ENCODE measurements at places on chromosomes 16 and 17.

GRCh38 chr17:40605306-40605705 is 40.0 kb upstream of the CCR7 start:
- no peak for DNase-seq

GRCh38 chr16:54290833-54291655 is 4.5 kb upstream of the IRX3 start:
- no peak for DNase-seq

DNA sequence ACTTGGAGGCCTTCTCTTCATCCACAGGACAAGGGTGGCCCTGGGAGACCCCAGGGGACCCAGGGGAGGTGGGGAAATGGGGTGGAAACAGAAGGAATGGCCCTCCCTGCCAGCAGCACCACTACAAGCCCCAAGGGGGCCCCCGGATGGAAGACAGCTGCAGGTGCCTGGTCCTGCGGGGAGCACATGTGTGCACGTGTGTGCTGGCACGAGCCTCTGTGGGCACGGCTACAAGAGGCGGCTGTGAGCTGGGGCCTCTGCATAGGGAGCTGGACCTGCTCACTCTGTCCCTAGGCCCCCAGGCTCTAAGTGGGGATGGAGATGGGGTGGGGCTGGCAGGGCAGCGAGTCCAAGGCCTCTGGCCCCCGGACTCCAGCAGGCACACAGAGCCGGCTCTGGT is 13.2 kb upstream of the AATK start:
- DNase-seq, result no peak

DNA sequence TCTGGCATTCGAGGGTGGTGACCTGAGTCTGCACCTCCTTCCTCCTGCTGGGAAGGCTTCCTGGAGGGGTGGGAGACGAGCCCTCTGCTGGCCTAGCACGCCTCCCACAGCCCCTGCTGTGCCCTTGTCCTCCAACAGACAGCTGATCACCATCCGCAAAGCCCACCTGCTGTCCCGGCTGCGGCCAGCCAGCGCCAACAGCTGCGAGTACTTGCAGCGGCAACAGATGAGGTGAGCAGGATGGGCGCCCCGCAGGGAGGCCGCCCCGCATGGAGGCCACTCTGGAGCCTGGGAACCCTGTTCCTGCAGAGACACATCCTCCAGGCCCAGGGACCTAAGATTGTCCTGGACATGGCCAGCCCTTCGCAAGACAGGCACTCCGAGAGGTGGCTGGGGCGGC is 21.6 kb downstream of the UBALD1 start:
- DNase-seq, result no peak

DNA sequence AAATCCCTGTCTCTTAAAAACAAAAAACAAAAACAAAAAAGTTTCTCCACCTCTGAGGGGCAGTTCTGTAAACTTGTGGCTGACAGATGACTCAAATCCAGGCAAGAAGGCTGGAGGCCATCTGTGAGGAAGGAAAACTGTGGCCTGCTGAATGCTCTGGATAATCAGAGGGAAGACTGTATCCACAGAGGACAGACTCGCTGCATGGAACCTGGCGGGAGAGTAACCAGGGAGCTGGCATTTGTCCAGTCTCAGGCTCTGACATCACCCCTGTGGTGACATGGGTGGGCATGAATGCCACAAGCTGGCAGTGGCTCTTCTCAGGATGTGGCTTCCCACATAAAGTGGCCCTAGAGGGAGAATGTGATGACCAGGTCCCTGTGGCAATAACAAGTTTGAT is 2.8 kb upstream of the KSR1 start:
- DNase-seq, result no peak

DNA sequence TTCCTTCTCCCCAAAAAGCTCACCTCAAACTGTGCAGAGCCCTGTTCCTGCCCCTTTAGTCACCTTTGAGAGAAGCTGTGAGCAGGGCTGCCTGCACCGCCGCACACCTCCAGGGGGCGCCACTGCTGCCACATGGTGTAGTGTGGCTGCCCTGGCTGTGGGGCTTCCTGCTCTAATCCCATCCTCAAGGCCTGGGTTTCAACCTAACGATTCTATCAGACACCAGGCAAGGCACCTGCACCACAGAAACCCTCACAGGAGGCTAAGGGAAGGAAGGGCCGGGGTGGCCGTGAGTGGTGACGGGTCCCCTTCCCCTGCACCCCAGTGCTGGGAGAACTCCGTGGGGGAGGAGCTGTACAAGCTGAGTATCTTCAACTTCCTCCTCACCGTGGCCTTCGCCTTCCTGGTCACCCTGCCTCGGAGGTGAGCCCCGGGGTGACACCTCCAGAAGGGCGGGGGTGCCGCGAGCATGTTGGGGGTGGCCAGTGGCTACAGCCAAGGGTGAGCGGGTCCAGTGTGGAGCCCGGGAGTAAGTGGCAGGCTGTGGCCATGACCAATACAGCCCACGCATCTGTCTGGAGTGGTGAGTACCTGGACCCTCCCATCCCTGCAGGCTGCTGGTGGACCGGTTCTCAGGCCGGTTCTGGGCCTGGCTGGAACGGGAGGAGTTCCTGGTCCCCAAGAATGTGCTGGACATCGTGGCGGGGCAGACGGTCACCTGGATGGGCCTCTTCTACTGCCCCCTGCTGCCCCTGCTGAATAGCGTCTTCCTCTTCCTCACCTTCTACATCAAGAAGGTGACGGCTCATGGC is 7.0 kb downstream of the TMC8 start:
- no peak for DNase-seq

GRCh38 chr17:39166437-39167335 is 725 bp upstream of the ARL5C start:
- DNase-seq, result no peak

DNA sequence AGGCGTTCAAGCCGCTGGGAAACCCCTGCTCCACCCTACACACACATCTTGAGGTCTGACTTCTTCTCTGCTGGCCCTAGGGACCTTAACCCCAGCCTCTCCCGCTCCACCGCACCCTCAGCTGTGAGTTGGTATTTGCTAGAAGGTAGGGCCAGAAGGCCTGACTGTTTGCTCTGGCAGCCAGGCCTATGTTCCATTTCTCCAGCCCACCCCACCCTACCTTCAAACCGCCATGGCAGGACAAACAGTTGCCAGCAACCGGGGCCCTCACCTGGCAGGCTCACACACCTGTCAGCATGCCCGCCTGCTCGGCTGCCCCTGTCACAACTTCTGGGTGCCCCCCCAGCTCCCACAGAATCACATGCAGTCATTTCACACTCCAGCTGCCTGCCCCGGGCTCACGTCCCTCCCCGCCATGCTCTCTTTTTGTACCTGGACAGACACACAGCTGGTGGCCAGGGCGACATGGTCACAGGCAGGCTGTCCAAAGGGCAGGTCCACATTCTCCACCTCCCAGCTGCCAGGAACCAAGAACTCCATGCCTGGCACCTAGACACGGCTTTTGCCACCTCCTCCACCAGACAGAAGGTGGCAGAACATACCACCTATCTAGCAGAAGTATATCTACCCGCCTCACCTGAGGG is 2.6 kb upstream of the ATP2A3 start:
- no peak for DNase-seq

DNA sequence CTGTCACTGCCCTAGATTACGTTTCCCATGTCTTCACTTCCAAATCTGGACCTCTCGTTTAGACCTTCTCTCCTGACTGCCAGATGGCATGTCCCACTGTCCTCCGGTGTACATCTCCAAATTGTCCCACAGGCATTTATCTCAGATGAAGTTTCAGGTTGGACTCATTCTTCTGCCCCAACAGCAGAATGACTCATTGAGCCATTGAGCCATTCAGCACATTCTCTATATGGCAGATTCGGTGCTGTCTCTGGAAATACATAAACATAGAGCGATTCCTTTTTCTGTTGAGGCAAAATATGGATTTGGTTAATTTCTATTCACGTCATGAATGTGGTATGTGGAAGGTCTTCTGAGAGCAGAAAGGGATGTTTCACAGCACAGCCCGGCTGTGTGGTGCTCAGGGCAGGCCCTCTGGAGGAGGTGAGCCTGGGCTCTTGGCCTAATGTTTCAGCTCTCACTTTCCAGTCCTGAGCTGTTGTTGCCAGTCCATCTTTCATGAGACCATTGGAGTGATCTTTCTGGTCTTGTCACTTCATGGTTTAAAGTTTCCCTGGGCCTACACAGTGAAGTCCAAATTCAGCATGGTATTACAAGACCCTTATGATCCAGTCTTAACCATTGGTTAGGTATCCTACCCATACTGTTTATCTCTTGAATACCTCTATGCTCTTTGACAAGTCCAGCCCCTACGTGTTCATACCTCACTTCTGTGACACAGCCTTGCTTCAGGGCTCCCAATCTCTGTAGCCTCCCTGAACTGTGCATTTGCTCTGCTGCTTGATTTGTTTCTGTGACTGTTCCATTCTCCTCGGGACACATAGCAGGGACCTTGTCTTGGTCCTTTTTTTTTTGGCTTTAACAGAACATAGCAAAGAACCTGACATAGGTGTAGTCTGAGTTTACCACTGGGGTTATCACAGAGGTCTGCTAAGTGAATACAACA is 15.9 kb downstream of the HAPSTR1 start:
- DNase-seq, result no peak

DNA sequence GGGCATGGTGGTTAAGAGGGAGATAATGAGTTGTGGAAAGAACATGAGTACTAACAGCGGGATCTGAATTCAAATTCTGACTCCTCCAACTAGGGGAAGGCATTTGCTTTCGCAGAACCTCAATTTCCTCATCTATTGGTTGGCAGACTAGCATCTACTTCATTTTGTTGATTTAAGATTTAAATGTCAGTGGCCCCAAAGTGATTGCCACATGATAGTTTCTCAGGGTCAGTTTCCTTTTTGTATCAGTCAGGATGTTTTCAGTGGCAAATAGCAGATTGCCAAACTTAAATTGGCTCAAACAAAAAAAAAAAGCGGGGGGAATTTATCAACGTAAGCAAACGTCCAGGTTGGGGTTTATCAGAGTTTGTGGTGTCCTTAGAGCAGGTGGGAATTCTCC is 25.1 kb upstream of the NOS2 start:
- DNase-seq, result no peak

DNA sequence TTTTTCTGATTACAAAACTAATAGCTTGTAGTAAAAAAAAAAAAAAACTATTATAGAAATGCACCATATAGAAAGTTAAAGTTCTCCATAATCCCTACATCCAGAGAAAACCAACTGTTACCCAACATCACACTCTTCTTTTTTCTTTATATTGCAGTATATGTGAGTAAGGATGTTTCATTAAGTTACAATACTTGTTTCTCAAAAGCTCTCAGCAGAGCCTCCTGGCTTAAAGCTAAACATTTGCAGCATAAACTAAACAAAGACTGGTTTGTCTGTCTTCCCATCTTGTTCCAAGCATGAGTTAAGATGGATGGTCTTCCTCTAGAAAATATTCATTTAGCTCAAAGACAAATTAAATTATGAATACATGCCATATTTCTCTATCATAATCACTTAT is 25.2 kb downstream of the GRB2 start:
- no peak for DNase-seq

GRCh38 chr16:19583665-19584300 is 28.3 kb downstream of the VPS35L start:
- DNase-seq, result no peak

- DNase-seq, result no peak
Observed at GRCh38 chr16:50925758-50926357, 184.0 kb downstream of the CYLD start.

DNA sequence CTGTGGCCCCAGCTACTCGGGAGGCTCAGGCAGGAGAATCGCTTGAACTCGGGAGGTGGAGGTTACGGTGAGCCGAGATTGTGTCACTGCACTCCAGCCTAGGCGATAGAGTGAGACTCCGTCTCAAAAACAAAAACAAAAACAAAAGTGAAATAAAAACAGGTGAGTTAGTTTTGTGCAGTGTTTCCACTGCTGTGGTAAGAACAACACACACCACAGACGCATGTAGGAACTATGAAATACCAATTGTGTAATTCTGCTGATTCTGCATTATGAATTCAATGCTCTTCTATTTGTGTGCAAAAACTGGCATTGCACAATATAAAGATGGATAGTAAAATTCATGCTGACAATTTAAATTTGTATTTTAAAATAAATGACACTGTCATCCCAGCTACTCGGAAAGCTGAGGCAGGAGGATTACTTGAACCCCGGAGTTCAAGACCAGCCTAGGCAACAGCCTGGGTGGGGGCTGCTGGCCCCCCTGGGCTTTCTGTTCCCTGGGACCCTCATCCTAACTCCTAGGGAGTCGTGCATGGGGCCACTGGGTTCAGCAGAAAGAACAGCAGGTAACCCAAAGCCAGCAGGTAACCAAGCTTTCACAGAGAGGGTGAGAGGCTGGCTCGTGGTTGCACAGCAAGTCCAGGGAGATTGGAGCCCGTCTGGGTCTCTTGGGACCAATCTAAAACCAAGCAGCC is 10.6 kb upstream of the RHBDF2 start:
- DNase-seq, result no peak

- DNase-seq, result no peak
Observed at GRCh38 chr17:66836063-66837005, 1.4 kb downstream of the CACNG5 start.

DNA sequence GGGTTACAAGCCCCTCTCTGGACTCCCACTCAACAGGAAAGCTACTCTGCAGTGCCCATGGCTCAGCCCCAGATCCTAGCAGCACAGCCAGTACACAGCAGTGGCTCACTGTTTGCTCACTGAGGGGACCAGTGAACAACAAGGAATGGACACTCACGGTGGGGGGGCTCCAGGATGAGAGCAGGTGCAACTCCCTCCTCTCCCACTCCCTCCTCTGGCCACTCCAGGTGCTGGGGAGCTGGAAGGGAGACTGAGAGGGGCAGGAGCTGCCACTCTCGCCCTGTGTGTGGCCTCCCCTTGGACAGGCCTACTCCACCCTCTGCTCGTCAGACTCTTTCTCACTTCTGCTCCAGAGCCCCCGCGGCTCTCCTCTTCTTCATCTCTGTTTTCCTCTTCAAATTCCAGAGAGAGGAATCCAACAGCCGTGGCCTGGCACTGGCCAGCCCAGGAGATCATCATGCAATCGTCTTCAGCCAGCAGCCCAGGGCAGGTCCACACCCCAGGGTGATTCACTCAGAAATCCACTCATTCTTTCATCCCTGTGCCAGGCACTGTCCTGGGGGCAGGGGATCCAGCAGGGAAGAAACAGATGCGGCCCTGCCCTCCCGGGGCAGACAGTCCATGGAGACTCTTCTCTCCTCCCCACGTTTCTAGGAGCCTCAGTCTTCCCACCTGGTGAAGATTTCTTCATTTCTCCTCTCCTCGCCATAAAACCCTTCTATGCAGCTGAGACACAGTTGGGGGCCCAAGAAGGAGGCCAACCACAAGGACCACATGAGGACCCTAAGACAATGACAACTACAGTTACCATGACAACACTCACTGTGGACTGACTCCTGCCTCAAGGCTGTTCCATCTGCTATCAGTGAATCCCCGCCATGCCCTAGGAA is 30.7 kb downstream of the CFAP20 start:
- DNase-seq, result peak; percentile 49

DNA sequence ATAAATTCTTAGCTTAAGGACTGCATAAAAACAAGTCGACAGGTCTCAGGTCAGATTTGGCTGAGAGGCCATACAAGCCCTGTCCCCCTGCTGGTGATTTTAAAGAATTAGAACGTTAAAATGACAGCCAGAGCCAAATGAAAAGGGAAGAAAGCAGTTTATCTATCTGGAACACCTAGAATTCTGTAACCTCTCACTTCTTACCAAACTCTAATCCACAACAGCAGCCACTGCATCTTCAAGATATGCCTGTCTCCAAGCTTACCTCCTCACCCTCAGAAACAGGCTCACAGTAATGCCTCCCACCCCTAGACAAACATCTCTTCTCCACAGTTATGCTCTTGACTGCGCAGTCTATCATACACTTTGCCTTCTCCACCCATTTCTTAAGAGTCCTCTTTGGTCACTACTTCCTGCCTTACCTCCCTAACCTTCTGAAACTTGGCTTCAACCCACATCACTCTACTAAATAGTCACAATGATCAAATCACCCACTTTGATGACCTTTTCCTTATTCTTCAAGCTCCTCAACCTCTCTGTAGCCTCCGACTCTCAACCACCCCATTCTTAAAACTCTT is 14.2 kb downstream of the ANKFY1 start:
- DNase-seq, result no peak
